ENCODE measurements at places on chromosomes 2 and 18.
A peak's percentile ranks its signal among the peaks of the same experiment; 100 is the strongest.

GRCh38 chr18:58670404-58671110, 708 bp upstream of the MALT1 start:
- peak; percentile 73 for DNase-seq

DNA sequence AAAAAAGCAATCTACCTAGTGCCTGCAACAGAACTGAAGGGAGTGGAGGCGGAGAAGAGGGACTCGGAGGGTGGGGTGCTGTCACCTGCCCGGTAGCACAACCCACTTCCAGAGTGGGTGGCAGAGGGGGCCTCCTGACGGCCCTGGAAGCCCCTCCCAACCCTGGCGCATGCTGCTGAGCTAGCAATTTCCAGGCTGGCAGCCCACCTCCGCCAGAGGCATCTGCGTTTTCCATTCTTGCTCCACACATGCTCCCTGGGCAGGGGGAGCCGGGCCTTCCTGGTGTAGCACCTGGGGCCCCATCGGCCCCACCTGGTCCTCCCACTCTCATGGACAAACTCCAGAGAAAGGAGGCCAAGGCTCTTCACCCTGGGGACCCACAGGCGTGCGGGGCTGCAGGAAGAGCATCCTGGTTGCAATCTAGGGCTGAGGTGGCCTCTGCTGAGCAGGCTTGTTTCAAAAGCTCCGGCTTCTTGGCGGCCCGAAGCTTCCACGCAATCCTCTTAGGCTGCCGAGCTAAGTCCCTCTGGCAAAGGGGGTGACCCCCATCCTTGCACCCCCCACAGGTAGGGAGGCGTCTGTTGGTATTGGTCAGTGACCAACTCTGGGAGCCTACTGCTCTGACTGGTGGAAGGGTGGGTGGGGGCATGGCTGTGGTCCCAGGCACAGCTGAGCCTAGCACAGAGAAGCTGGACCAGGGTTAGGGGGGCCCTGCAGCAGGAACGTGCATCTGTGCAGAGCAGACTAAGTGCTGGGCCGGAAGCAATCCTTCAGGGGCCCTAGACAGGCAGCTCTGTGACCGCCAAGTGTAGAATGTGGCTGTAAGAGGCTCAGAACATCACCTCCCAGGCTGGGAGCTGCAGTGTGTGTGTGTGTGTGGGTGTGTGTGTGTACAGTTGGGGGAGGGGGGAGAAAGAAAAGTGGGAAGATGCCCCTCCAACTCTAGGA, 2.6 kb downstream of the HS6ST1 start:
- DNase-seq, result no peak

GRCh38 chr18:6156446-6156845, 258.3 kb downstream of the L3MBTL4 start:
- no peak for DNase-seq

GRCh38 chr2:174691201-174691779, 73.0 kb downstream of the CHRNA1 start:
- no peak for DNase-seq
